ENCODE measurements at places on chromosomes 6 and 20.

- no peak for DNase-seq
These were observed 4.2 kb upstream of the TBX18 start for GRCh38 chr6:84768442-84769174.

DNA sequence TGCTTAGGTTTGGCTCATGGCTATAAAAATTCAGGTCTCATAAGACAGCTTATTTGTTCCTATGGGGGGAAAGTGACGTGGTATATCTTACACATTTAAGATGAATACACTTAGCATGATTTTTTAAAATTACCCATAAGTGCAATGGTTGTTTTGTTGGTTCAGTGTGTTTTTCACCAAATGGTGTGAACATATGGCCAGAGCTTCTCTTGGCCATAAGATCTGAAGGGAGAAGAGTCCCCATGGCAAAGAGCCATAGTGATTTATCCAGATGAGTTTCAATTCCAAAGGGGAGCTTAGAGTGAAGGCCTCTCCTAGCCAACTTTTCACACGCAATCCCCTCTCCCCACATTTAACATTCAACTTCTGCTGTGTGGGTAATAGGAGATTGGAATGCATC is 107.6 kb downstream of the TMEM242 start:
- no peak for DNase-seq

- DNase-seq, result peak; percentile 32
These were observed 10.1 kb upstream of the PYGB start for GRCh38 chr20:25237610-25238318.

DNA sequence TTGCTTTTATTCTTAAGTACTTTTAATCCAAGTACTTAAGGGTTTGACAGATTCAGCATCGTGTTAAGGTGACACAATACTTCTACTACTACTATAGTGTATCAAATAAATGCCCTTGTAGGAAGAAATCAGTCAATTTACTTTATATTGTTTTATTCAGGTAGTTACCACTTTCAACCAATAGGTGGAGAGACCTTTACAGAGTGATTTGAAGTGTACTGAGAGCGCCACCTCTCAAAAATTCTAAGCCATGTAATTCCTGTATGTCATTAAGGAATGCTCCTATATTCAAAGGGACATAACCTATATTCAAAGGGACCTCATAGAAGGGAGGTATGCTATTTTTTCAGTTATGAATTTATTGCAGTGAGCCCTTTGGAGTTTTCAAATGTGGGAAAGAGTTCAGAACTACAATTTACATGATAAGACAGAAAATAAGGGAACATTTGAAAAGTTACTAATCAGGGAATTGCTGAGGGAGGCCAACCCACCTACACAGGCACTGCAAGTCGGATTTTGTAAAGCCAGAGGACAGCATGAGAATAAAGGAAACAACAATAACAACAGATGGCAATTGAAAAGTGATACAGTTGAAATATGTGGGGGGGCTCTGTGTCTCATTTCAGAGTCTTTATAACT is 955.6 kb downstream of the TBC1D32 start:
- no peak for DNase-seq

- DNase-seq, result no peak
These were observed 119.9 kb upstream of the PREP start for GRCh38 chr6:105522626-105523322.

- DNase-seq, result no peak
These were observed 31.6 kb downstream of the SRC start for GRCh38 chr20:37377346-37378081.

GRCh38 chr20:20719411-20719810 is 7.0 kb upstream of the RALGAPA2 start:
- no peak for DNase-seq

DNA sequence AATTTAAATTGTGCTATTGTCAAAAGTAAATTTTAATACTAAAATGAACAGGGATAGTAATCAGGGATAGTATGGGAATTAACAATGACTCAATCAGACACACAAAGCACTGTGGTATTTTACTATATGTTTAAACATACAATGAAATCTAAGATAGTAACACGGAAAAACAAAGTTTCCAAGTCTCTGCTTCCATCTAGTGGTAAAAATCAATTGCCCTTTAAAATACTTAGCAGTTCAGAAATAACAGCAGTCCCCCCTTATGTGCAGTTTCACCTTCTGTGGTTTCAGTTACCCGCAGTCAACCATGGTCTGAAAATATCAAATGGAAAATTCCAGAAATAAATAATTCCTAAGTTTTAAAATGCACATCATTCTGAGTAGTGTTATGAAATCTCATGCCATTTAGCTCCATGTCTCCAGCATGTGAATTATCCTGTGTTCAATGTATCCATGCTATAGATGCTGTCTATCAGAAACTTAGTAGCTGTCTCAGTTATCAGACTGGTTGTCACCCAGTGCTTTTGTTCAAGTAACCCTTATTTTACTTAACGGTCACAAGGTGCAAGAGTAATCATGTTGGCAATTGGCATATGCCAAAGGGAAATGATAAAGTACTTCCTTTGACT is 58.5 kb downstream of the AHI1 start:
- no peak for DNase-seq

Measured in anterior cingulate cortex (tissue), 58 donors.